NCI-H2081 (cell line): ENCODE measurements at places on chromosomes 16 and 17.

- no peak for DNase-seq
These were observed 885 bp downstream of the CNTNAP4 start for GRCh38 chr16:76278086-76278485.

GRCh38 chr16:63292036-63292435 is 1255.8 kb upstream of the CDH8 start:
- DNase-seq, result no peak

DNA sequence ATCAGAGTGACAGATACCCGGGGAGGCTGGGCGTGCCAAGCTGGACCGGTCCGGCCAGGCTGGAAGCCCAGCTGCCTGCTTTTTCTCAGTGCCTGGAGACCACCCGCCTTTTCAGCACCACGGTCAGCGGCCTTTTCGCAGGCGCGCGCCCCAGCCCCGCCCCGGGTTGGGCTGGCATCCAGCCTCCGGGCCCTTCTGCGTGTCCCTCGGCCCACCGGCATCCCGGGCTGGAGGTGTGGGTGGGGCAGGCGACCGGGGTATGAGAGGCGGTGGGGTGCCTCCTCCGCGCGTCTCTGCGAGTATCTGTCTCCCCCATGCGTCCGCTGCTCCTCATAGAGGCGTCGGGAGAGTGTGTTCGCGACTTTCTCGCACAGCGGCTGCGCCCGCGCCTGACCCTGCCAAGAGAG is 102.5 kb downstream of the MRM1 start:
- no peak for DNase-seq

GRCh38 chr17:16933317-16934132 is 38.4 kb downstream of the TNFRSF13B start:
- DNase-seq, result no peak

GRCh38 chr16:69260019-69260418 is 51.1 kb upstream of the VPS4A start:
- no peak for DNase-seq
